ENCODE measurements at places on chromosomes 2 and 18.

GRCh38 chr2:209368406-209368805, 55.4 kb upstream of the MAP2 start:
- DNase-seq = no peak

GRCh38 chr18:39635966-39636365, 2070.4 kb upstream of the CELF4 start:
- DNase-seq = no peak

- DNase-seq = no peak
These were observed 89.6 kb downstream of the TCF7L1 start for GRCh38 chr2:85222792-85223191.

DNA sequence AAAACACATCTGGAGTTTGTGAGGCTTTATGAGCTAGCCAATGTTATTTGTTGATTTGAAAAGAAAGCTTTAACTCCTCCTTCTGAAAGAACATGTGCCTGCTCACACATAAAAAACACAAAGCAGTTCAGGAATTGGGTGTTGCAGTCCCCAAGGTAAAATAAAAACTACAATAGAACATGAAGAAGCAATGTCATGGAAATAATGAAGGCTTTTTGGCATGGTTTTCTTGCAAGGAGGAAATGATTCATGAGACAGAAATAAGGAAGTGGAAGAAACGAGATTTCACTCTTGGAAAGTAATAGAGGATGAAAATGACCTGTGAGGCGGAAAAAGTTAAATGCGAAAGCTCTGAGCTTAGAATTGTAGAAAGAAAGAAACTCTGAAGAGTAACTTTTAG, 81.1 kb downstream of the TRIB2 start:
- no peak for DNase-seq

DNA sequence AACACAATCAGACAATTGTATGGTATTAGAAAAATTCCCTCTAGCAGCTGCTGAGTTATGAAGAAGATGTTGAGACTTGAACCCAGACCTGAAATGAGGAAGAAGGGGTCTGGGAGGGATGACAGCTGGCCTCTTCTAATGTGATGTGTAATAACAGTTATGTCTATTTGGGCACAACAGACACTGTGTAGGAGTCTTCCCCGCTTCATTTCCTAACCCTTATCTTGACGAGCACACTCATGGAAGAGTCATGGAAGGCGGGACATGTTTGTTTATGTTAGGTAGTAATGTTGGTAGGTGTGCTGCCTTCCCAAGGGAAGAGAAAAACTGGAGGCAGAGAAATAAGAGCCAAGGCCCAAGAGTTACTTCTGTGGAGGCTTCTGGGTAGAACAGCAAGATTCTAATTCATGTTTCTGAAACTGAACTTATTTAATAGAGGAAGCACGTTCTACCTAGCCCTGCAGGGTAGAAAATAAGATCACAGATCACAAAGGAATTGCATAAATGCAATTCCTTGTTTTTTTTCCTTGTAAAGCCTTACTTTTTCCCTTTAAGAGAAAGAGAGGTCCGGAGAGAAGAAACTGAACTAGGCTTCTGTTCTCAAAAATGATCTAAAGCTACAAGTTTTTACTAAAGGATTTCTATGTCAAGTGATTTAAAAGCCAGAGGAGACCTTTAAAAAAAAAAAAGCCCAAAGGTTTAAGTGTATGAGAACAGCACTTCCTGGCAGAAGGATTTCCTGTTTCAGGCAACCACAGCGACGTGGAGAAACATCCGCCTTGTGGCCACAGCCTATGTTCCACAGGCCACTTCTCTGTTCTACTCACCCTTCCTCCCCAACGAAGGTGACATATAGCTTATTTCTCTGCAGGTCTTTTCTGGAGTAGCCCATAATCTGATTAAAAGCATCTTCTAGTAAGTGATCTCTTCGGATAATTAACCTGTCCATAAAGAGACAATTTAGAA, 68.5 kb upstream of the STK17B start:
- DNase-seq = peak; percentile 96

- DNase-seq = peak; percentile 27
These were observed 21.6 kb downstream of the CPSF3 start for GRCh38 chr2:9445089-9445488.

GRCh38 chr18:14962626-14963025, 214.7 kb downstream of the ANKRD30B start:
- DNase-seq = no peak

DNA sequence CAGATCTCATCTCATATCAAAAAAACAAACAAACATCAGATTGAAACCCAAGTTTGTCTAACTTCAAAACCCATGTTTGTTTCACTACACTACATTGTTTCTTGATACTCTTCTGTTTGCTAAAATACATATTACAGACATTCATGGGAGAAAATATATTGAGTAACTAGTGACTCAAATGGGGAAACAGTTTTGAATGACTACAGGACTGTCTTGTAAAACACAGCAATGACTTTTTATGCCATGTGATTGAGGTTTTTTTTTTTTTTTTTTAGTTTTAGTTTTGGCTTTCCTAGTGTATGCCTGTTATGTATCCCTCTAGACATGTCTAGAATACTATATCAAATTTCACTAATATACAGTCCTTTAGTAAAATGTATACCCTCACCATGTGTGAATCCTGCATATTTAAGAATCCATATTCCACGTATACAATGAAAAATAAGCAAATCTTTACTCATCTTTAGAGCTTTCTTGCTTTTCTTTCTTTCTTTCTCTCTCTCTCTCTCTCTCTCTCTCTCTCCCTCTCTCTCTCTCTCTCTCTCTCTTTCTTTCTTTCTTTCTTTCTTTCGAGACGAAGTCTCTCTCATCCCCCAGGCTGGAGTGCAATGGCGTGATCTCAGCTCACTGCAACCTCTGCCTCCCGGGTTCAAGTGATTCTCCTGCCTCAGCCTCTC, 46.6 kb upstream of the SERTAD2 start:
- DNase-seq = peak; percentile 78

DNA sequence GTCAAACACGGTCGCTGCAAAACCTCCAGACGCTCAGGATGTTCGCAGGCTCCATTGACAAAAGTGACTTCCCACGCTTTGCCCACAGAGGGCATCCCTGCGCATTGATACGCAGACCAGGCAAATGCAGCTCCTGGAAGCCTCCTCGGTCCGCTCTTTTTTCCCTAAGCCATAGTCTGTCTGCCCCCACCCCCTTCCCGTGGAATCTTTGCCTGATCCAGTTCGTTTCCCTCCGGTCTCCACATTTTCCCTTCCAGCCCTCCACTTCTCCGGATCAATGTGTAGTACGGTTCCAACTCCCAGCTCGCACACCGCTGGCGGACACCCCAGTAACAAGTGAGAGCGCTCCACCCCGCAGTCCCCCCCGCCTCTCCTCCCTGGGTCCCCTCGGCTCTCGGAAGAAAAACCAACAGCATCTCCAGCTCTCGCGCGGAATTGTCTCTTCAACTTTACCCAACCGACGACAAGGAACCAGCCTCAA, at the start of gene DCC:
TSS of gene DCC (plus strand) at position 307 of the 481 bp plus-strand sequence. CDS start 591 bp downstream, outside the sequence.
- DNase-seq = no peak

DNA sequence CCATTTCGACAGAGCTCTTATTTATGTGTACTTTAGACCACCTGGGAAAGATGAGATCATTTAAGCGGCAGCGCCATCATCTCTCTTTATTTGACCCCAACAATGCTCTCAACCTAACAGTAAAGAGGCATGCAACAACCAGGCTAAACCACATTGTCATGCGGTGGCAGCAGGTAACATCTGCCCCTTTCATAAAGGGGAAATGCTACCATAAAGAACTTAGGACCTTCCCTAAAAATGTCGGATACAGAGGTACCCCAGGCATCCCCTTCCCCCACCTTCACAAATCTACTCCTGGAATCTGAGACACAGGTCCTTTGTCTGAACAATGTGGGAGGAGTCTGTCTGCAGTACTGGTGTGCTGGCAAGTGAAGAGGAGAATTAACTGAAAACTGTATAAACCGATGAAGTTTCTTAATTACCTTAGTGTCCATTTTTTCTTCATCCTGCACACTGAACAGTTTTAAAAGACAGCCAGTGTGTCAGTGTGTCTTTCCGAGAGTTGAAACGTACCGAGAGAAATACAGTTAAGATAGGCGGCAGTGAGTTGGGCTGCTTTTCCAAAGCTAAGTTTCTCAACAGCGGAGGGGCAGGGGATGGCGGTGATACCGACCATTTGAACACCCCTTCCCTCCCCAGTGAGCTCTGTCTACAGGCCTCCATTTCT, 1.9 kb downstream of the MEX3C start:
- DNase-seq = no peak

DNA sequence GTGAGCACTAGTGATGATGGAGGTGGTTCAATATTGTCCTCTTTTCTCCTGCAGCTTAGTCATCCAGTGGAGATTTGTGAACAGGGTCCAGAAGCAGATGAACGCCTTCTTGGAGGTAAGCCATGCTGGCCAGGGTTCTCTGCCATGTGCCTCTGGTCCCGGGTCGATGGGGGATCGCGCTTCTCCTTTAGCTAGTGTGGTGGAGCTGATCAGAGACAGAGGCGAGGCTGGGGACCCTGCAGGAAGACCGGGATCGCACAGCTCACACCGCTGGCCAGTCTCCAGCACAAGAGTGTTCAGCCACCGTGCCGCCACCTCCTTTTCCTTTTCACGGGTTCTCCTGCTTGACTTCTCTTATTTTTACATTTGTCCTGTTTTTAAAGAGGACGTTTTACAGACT, 243.4 kb downstream of the ALPK2 start:
- no peak for DNase-seq

DNA sequence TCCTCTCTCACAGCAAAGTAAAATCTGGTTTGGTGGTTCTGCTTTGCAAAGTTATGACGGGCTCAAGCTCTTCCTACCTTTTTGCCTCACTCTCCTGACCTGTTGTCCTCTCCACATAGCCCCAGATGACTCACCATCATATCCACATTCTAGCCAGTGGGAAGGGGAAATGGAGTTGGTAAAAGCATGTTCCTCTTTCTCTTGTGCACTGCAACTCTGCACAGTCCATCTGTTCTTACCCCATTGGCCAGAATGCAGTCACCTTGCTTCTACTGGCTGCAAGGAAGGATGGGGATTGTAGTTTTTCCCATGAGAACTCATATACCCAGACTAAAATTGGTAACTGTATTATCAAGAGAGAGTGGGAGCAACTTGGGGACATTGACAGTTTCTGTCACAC, 50.4 kb upstream of the SMIM21 start:
- DNase-seq = no peak

DNA sequence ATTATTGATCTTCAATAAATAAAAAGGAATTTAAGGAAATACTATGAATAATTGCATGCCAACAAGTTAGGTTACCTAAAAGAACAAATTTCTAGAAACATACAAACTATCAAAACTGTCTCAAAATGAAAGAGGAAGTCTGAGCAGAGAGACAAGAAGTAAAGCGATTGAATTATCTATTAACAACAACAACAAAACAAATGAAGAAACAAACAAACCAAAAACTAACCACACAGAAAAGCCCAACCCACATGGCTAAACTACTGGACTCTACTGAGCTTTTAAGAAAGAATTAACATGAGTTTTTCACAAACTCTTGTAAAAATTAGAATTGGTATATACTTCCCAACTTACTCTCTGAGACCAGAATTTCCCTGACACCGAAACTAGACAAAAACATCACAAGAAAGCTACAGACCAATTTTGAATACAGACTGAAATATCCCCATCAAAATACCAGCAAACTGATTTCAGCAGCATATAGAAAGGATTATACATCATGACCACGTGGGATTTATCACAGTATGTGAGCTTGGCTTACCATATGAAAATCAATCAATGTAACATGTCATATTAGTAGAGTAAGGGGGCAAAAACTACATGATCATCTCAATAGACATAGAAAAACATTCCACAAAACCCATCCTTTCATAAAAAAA, 16.6 kb upstream of the GALNT1 start:
- no peak for DNase-seq

GRCh38 chr2:86052265-86052664, 53.4 kb downstream of the POLR1A start:
- DNase-seq = no peak

- no peak for DNase-seq
These were observed 14.9 kb upstream of the DGKD start for GRCh38 chr2:233339427-233339826.

DNA sequence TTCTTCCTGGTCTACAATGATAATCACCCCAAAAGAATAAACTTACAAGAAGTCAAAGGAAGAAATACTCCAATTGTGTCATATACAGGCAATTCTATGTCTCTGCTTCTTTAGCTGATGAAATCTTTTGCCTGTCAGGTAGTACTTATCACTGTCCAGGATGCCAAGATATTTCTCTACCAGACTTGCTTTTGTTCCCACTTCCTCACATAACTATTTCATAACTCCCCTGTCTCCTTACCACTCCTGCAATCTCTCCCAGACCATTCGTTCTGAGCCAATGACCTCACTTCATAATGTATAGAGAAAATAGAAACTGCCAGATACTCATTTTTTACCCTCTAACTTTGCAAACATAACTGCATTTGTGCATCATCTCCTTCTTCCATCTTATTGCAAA, 39.1 kb downstream of the HNMT start:
- no peak for DNase-seq

GRCh38 chr2:201406077-201406662, 45.1 kb downstream of the TRAK2 start:
- DNase-seq = no peak

DNA sequence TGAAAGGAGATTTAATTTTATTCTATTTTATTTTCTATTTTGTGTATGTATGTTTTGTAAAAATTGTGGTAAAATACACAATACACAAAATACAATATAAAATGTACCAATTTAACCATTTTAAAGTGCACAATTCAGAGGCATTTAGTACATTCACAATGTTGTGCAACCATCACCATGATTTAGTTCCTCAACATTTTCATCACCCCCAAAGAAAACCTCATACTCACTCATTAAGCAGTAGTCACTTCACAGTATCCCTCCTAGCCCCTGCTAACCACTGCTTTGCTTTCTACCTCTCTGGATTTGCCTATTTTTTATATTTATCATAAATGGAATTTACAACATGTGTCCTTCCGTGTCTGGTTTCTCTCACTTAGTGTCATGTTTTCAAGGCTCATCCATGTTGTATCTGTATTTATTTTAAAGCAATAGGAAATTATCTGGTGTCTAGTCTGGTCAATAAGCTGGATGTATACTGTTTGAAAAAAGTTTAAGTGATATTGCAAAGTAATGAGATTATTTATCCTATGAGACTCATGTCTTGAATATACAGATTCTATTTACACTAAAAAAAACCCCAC, 77.9 kb upstream of the GLS start:
- DNase-seq = no peak

GRCh38 chr2:19894134-19894792, 7.5 kb downstream of the TTC32 start:
- DNase-seq = no peak

- DNase-seq = no peak
These were observed 14.7 kb downstream of the KLF7 start for GRCh38 chr2:207151048-207151447.

DNA sequence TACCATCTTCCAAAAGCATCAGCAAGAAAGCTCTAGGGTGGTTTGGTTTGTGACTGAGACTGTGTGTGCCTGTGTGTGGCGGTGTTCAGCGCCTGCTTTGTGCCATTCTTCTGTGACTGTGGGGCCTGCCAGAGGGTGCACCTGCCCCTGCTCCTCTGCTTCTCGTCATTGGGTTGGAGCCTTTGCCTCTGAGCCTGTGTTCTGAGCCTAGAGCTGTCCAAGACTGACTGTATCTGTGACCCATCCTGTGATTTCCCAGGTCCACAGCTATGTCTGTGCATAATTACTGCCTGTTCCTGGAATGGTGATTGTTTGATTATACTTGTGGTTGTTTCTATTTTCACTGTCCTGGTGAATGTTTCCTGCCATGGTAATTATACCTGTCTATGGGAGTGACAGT, 57.1 kb upstream of the KLHL29 start:
- no peak for DNase-seq

GRCh38 chr2:156630579-156631337, 194.6 kb downstream of the GPD2 start:
- no peak for DNase-seq

- no peak for DNase-seq
These were observed 936.2 kb downstream of the DSC3 start for GRCh38 chr18:30106356-30106755.
